Stimulated activated CD8-positive, alpha-beta memory T cell treated with anti-CD3 and anti-CD28 coated beads, Interleukin-7, amount 100 ng/mL, for 1 hour (primary cell): ENCODE measurements at places on chromosomes 16 and 17.

- no peak for DNase-seq
Observed at GRCh38 chr16:2438121-2438520, 8.9 kb downstream of the CCNF start.

DNA sequence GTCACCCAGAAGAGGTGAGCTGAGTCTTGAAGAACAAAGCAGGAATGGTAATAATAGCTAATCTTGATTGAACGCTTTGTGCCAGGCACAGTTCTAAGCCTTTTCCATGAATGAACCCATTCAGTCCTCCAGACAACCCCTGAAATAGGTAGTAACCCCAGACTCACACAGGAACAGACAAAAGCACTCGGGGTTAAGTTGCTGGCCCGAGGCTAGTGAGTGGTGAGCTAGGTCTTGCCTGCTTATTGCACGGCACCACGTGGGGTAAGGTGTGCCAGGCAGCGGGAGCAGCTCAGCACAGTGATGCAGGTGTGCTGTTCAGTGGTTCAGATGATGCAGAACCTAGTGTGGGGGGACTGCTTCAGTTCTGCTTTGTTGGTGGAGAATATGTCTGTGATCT is 181.6 kb downstream of the RAB11FIP4 start:
- DNase-seq, result no peak

- no peak for DNase-seq
Observed at GRCh38 chr16:57999971-58000705, at the start of gene ZNF319. Gene ZNF319 (minus strand): TSS chr16:58000672. CDS start chr16:57998265, 2,407 bp downstream.

DNA sequence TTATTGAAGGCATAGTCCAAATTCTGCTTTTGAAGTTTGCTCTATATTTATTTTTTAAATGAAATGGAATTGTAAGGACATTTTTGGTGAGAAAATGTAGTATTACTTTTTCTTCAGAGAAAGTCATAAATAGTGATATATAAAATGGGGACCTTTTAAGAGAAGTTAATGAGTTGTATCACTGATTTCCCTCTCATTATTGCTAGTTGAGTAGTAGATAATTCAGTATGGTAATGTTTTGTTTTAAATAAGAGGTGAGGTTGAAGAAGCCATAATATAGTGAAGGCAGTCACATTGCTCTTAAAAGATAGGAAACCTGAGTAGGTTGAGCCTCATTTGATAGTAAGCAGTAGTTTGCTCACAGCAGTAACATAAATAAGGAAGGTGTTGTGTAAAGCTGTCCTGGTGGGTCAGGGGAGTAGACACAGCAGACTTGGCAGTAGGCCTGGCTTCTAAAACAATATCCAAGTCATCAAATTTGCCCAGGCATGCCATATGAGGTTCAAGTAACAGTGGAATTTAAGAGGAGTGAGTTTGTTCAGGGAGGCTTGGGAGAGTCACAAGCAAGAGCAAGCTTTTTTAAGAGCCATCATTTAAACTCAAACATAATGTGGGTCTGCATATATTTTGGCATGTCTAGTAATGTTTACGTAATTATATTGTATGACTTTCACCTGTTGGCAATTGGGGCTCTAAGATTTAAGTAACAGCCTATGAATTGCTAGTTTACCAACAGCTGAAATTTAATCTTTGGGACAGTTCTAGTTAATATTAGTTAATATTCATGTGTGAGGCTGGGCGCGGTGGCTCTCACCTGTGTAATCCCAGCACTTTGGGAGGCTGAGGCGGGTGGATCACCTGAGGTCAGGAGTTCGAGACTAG is 6.5 kb downstream of the NFATC3 start:
- DNase-seq, result no peak

- no peak for DNase-seq
Observed at GRCh38 chr16:50999181-50999580, 151.9 kb downstream of the SALL1 start.
